ENCODE measurements at places on chromosomes 13 and 19.

DNA sequence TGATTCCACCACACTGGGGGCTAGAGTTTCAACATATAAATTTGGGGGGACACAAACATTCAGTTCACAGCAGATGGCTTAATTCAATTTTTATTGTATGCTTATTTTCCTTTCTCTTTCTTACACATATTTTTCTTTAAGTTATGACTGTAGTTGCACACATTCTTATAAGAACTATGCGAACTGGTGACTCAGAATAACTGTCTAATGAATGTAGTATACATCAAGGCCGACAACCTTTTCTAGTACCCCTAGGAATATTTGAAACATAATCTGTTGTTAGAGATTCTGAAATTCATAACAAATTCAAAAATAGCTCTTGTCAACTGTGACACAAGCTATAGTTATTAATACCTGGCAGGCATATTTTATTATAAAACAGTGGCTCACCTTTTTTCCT, 695.6 kb downstream of the PCDH9 start:
- DNase-seq = no peak

DNA sequence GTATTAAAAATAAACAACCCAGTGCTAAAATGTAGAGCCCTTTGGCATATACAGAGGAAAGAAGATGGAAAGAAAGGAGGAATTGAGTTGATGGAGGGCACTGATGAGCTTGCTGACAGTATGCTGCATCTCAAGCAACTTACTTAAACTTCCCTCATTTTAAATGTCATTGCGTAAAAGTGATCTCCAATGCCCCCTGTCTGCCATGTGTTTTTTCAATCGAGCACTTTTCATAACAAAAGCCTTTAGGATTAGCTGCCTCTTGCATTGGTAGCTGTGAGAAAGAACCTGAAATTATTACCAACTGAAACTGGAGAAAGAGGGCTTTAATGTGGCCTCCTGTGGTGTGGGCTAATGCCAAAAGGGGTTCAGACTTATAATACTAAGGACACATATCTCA, 541.6 kb downstream of the SUCLA2 start:
- no peak for DNase-seq

DNA sequence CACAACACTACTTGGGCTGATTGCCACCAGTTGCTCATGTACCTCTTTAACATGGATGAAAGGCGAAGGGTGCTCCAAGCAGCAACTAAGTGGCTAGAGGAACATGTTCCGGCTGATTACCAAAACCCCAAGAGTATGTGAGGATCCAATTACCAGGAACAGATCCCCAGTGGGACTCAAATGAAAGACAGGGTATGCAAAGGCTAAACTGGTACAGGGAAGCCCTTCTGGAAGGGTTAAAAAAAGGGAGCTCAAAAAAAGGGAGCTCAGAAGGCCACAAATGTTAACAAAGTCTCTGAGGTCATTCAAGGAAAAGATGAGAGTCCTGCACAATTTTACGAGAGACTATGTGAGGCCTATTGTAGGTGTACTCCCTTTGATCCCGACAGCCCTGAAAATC, 604.7 kb downstream of the UQCRFS1 start:
- no peak for DNase-seq

- peak; percentile 43 for DNase-seq
These were observed 264.3 kb downstream of the FOXO1 start for GRCh38 chr13:40401911-40402776.

DNA sequence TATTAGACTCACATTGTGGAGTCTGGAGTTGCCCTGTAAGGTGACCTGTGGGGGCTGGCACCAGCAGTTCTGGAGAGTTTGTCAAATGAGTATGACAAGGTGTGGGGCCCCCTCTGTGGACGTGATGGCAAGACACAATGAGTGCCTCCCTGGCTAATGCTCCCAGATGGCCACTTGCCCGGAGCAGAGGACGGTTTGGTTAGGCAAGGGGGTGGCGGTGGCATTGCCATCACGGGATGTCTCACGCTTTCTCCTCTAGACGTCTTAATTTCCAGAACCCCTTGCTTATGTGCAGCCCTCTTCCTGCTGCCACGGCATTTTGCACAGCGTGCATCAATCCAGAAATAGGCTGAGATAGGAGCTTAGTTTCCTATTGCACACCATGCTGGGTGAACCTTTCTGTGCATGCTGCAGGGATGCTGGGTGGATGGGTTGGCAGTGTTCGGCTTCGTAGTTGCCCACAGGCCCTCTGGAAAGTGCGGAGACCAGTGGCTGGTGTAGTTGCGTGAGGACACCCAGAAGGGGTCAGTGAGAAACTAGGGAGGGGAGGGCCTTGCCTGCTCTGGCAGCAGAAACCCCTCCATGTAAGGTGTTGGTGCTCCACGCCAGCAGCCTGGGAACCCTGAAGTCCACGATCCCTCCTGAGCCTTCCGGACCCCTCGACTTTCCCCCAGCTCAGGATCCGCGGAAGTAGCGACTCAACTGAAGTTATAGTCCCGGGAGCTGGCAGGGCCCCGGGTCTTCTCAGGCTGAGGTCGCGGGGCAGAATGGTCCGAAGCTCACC, 18.1 kb upstream of the LRP3 start:
- DNase-seq = peak; percentile 35

DNA sequence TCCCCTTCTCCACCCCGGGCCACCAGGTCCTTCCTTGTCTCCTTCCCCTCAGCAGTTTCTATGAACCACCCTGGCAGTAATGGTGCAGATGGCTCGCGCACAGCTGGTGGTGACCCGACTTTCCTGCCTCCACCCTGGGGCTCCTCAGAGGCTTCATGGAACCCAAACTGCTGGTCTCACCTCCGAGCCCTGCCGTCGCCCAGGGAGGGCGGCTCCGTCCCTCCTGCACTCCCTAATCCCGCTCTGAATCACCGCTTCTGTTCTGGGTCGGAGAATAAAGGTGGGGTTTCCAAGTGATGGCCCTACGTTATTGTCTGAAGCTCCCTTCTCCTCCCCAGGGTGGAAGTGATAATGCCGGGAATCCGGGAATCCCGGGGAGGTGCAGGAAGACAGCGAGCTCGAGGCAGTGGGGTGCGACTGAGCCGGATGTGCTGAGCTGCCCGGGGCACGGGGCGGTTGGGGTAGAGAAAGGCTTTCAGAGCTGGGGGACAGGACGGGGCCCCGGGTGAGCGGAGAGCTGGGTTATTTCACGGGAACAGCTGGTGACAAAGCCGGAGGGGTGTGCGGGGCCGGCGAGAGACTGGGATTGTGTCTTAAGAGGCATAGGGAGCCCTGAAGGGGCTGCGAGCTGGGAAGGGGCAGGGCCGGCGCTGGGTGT, 711 bp downstream of the FUT2 start:
- DNase-seq = no peak

DNA sequence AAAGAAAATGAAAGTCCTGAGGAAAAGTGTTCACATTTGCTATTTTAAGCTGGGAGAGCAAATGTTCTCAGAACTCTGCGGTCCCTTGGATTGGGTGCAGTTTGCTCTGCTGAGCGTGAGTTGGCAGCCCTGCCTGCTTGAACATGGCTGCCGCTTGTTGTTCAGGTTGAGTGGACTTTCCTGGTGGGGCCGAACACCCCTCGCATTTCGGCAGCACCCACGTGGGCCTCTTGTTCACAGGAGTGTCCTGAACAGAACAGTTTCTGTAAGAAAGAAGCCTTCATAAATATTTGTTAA, 10.8 kb upstream of the RNF113B start:
- DNase-seq = no peak

- no peak for DNase-seq
These were observed 47.1 kb downstream of the COL4A2 start for GRCh38 chr13:110354123-110354627.

GRCh38 chr19:54297759-54298305, 15.1 kb downstream of the LILRA5 start:
- DNase-seq = no peak

GRCh38 chr19:13060233-13060963, 42.3 kb downstream of the LYL1 start:
- DNase-seq = no peak

- DNase-seq = no peak
These were observed 15.1 kb downstream of the PLK5 start for GRCh38 chr19:1538978-1539377.

DNA sequence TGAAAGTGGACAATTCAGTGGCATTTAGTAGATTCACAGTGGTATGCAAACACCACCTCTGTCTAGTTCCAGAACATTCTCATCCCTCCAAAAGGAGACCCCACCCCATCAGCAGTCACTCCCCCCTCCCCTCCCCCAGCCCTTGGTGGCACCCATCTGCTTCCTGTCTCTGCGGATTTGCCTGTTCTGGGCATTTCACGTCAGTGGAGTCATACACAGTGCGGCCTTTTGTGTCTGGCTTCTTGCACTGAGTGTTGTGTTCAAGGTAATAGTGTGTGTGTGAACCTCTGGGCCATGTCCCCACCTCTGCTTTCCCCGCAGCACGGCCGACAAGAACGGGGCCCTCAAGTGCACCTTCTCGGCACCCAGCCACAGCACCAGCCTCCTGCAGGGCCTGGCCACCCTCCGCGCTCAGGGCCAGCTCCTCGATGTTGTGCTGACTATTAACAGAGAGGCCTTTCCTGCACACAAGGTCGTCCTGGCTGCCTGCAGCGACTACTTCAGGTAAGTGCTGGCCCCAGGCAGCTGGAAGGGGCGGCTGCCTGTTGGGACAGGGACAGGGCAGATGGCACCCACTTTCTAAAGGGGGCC, 19.4 kb upstream of the CRTC1 start:
- DNase-seq = no peak

DNA sequence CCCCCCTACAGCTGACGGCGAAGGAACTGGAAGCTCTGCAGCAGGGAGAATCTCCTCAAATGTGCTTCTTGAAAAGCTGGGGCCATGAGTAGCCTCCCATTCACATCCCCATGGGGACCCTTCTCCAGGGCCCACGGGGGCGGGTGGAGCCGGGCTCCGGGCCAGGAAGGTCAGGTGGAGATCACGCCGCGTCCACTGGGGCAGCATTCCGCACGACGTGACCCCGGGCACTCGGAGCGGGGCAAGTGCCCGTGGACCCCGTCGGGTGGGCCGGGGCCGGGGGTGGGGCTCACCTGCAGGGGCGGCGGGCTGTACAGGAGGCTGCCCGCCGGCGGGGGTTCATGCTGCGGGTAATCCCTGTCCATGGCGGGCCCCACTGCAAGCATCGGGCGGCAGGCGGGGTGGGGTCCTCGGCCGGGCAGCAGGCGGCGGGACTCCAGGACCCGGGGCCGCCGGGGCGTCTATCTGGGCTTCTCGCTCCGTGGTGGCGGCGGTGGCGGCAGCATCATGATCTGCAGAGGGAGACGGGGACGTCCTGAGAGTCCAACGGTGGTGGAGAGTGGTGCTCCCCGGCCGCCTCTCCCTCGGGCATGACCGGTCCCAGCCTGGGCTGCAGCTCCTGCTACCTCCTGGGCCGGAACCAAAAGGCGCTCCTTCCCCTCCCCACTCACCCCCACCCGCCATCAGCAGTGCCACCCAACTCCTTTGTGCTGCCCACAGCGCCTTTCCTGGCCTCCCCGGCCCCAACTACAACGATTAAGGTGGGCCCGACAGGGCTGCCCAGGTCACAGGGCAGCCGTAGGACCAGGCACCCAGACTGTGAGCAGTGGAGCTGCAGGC, 20.0 kb downstream of the SBNO2 start:
- no peak for DNase-seq

- no peak for DNase-seq
These were observed 6.3 kb upstream of the RPL13A start for GRCh38 chr19:49481020-49481683.

- DNase-seq = no peak
These were observed 101.7 kb downstream of the TNFRSF19 start for GRCh38 chr13:23671897-23672296.

DNA sequence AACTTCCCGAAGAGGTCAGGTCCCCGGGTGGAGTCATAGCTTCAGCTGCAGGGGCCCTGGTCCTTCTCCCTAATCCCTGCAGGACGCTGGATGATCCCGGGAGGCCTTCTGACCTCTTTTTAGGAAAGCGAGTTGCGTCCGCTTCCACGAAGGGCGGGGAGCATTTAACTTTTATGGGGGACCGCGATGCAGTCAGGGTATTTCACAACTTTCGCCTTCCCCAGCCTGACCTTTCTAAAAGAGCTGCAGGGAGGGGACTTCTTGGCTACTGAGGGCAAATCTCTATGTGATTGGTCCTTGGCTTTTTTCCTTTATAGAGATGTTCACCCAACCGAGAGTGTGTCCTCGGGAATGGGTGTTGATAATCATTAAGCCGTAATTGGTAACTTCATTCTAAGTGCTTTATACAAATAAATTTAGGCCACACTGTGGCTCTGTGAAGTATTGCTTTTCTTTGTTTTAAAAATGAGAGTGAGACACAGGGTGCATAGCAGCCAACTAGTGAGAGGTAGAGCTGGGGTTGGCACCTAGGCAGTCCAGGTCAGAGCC, 778 bp downstream of the ZNF230 start:
- peak; percentile 16 for DNase-seq

- no peak for DNase-seq
These were observed 11.0 kb upstream of the CCL25 start for GRCh38 chr19:8041531-8041931.

Measured in CD4-positive, alpha-beta T cell treated with Interleukin-21 for 1 hour (primary cell).